ENCODE measurements at places on chromosomes 4 and X. TPM values are rescaled to one million over a fixed set of nuclear protein-coding genes. Genes with fewer than 3 reads are reported as not detected.

The TLR3 gene
- total RNA-seq: not detected

The VCX3B gene
- not detected for total RNA-seq

The PRDM5 gene
- total RNA-seq: 0.17 TPM

The NPY2R gene
- total RNA-seq: not detected

The CT47B1 gene
- total RNA-seq: not detected

The LRPAP1 gene
- 55.9 TPM for total RNA-seq

The HS3ST1 gene
- not detected for total RNA-seq

The ITIH6 gene
- not detected for total RNA-seq

The IGSF1 gene
- not detected for total RNA-seq

The UGT2B17 gene
- total RNA-seq: not detected

DNA sequence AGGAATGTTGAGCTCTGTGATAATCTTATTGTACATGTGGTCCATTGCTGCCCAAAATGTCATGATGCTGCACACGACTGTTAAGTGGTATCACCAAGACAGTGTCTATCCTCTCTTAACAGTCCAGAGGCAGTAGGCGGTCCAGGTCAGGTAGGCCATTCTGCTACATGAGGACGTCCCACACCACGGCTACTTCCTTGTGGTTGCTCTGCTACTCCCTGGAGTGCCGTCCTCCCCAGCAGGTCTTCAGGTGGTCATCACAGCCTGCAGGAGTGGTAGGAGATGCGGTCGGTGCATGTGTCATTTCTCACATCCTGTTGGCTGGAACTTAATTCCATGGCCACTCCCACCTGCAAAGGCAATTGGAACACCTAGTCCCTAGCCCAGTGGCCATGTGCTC is 11.5 kb upstream of the STK32B start:
- no peak overlapping the region for H3K27ac ChIP-seq
- H3K36me3 ChIP-seq: no peaks in the 10 kb centered on the region
- H3K27me3 ChIP-seq: peaks cover 17% of the 10 kb centered on the region
- no peaks in the 10 kb centered on the region for H3K4me1 ChIP-seq

GRCh38 chr4:2141022-2141761 is 82.1 kb downstream of the NAT8L start:
- H3K27me3 ChIP-seq: no peaks in the 10 kb centered on the region
- peaks cover 18% of the 10 kb centered on the region for H3K4me1 ChIP-seq
- no peak for DNase-seq
- no peak overlapping the region for H3K4me3 ChIP-seq
- no peak overlapping the region for H3K27ac ChIP-seq

- no peaks in the 10 kb centered on the region for H3K4me1 ChIP-seq
- no peak overlapping the region for H3K4me3 ChIP-seq
- no peak overlapping the region for H3K27ac ChIP-seq
- H3K27me3 ChIP-seq: peaks cover 1% of the 10 kb centered on the region
These were observed 152.6 kb downstream of the GASK1B start for GRCh38 chr4:158020176-158020575.

DNA sequence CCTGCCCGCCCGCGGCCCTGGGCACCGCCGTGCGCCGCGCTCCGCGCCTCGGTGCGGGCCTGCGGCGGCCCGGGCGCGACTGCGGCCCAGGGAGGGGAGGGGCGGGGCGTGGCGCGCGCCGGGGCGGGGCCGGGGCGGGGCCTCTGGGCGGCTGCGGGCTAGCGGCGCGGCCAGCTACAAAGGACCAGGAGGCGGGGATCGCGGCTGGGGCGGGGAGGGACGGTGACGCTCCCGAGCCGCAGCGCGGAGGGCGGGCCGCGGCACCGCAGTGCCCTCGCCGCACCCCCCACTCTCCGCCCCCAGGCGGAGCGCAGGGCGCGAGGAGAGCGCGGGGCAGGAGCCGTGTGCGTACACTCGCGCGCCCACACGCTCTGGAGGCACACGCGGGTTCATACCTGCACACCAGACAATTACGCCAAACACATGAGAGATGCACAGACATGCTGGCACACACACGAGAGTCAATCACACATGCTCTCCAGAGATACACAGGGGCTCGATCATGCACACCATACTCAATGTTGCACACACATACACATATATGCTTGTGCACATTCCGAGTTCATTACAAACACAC is at the start of gene CRMP1:
TSS of gene CRMP1 (minus strand) at position 83 of the 577 bp plus-strand sequence. CDS start 117 bp downstream, outside the sequence.
- H3K27me3 ChIP-seq: peaks cover 53% of the 10 kb centered on the region
- no peak within 1 kb of the TSS for H3K27ac ChIP-seq
- peaks cover 6% of the 10 kb centered on the region for H3K4me1 ChIP-seq
- no peaks in the 10 kb centered on the region for H3K36me3 ChIP-seq

DNA sequence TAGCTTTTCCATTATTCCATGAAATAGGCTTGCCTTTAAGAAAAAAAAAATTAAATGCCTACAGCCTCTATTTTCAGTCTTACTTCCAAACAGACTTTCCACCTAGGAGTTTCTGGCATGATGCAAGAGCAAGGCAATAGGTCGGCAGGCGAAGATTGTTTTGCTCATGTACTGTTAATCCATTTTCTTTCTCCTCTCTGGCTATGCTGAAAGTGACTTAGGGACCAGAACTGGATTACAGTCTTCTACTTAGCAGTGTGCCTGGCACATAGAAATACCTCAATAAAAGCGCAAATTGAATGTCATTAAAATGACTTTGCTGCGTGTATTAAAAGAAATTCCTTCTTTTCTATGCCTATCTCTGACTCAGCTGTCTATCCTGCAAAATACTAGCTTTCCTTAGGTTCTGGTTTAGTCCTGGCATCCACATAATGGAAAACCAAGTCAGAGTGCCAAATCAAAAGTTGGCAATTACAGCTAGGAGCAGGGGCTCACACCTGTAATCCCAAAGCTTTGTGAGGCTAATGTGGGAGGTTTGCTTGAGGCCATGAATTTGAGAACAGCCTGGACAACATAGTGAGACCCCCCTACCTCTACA is 51.9 kb downstream of the CC2D2A start:
- H3K4me3 ChIP-seq: no peak overlapping the region
- DNase-seq: no peak
- no peaks in the 10 kb centered on the region for H3K4me1 ChIP-seq
- no peaks in the 10 kb centered on the region for H3K27me3 ChIP-seq

- H3K4me1 ChIP-seq: no peaks in the 10 kb centered on the region
- H3K4me3 ChIP-seq: no peak overlapping the region
These were observed 23.8 kb downstream of the CDKL5 start for GRCh38 chrX:18449236-18449635.

DNA sequence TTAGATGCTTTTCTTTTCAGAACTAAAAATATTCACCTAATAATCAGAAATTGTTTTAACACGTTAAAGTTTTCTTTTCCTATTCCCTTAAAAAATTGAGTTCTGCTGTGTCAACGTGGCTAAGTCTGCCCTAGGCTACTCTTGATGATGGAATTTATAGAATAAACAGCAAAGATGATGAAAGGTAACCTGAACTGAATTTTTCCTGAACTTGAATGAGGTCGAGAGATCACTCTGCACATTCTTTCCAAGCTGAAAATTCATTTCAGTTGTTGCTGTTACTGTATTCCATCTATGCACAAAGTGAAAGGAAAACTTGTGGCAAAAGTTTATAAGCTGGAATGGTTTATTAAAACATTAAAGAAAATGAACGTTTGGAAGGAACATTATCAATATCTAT is 245.9 kb upstream of the GIMD1 start:
- no peaks in the 10 kb centered on the region for H3K36me3 ChIP-seq
- no peak overlapping the region for H3K4me3 ChIP-seq
- no peaks in the 10 kb centered on the region for H3K27me3 ChIP-seq
- H3K4me1 ChIP-seq: no peaks in the 10 kb centered on the region
- DNase-seq: no peak

GRCh38 chr4:56505269-56506130 is at the start of gene ARL9:
Gene ARL9 (plus strand): TSS chr4:56505791. CDS start chr4:56505863, 72 bp downstream.
- peak within 1 kb of the TSS; percentile 73 for H3K4me3 ChIP-seq
- H3K27ac ChIP-seq: no peak within 1 kb of the TSS
- H3K36me3 ChIP-seq: peaks cover 16% of the 10 kb centered on the region
- H3K4me1 ChIP-seq: peaks cover 18% of the 10 kb centered on the region
- peaks cover 8% of the 10 kb centered on the region for H3K27me3 ChIP-seq

- H3K36me3 ChIP-seq: no peaks in the 10 kb centered on the region
- H3K27ac ChIP-seq: no peak overlapping the region
- no peak overlapping the region for H3K4me3 ChIP-seq
- no peaks in the 10 kb centered on the region for H3K4me1 ChIP-seq
- peaks cover 10% of the 10 kb centered on the region for H3K27me3 ChIP-seq
- DNase-seq: no peak
These were observed 50.0 kb downstream of the FGFBP1 start for GRCh38 chr4:15888515-15888914.

DNA sequence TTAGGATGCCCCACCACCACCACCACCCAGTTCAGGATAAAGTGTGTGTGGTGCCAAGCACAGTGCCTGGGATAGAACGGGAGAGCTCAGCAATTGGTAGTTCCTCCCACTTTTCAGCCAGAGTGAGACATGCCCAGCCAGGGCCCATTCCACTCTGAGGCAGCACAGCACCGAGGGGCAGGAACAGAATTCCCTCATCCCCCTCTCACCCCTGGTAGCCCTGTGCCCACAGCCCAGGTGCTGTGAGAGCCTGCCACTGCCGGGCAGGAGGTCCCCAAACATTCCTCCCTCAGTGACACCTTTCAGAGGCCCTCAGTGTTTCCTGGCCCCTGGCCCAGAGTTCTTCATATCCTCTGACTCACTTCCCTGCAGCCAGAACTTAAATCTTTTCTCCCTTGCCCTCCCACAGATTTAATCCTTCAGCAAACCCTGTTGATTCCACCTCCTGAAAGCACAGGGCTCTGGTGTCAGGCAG is 8.1 kb downstream of the RIPPLY1 start:
- no peaks in the 10 kb centered on the region for H3K4me1 ChIP-seq
- no peak for DNase-seq
- no peak overlapping the region for H3K4me3 ChIP-seq
- no peaks in the 10 kb centered on the region for H3K36me3 ChIP-seq
- no peaks in the 10 kb centered on the region for H3K27me3 ChIP-seq

GRCh38 chrX:133374874-133375387 is 40.4 kb downstream of the GPC4 start:
- no peaks in the 10 kb centered on the region for H3K27me3 ChIP-seq
- DNase-seq: no peak
- no peak overlapping the region for H3K4me3 ChIP-seq
- H3K27ac ChIP-seq: no peak overlapping the region
- H3K4me1 ChIP-seq: no peaks in the 10 kb centered on the region

DNA sequence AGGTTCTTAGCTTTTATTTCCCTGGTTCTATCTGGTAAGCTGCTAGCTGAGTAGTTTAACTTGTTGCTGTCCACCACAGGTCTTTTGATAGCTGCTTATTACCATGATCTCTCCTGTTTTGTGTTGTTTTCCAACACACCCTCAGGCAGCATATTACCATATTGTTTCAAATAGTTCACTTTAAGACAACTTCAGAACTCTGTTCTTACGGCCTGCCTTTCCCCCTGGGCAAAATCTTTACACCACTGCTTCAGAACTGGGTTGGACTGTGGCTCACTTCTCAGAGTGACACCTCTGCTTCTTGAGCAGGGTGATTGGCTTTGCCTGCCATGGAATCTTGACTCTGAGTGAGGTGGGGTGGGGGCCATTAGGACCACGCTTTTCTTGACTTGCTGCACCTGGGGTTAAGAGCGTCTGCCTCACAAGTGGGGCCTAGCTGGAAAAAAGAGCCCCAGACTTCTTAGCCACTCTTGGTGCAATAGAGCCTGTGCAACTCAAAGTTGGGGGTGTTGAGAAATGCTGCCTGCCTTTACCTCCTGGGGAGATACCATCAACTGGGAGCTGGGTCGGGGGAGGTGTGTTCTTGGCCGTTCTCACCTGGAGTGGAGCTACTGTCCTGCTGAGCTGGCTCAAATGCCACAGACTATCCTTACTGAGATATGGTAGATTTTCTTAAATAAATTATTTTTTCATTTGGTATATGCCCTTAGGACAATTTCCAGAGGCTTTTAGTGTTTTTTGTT is 23.4 kb downstream of the USP9X start:
- DNase-seq: no peak
- H3K4me3 ChIP-seq: no peak overlapping the region
- H3K4me1 ChIP-seq: peaks cover 65% of the 10 kb centered on the region
- no peaks in the 10 kb centered on the region for H3K27me3 ChIP-seq
- peak overlapping the region; percentile 66 for H3K27ac ChIP-seq

- DNase-seq: no peak
- no peaks in the 10 kb centered on the region for H3K4me1 ChIP-seq
- H3K4me3 ChIP-seq: no peak overlapping the region
- no peaks in the 10 kb centered on the region for H3K36me3 ChIP-seq
- H3K27me3 ChIP-seq: no peaks in the 10 kb centered on the region
These were observed 305.5 kb downstream of the FAT4 start for GRCh38 chr4:125620066-125620860.

DNA sequence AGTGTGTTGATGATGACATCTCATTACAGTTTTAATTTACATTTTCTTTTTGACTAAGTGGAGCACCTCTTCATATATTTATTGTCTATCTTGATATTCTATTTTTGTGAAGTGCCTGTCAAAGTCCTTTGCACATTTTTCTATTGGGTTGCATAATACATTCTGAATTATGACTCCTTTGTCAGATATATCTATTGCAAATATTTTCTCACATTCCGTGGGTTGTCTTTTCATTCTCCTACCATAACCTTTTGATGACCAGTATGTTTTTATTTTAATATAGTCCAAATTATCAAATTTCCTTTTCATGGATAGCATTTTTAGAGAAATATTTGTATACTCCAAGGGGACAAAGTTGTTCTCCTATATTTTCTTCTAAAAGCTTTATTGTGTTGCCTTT is 126.4 kb downstream of the PJA1 start:
- no peak overlapping the region for H3K27ac ChIP-seq
- no peaks in the 10 kb centered on the region for H3K27me3 ChIP-seq
- no peak overlapping the region for H3K4me3 ChIP-seq
- no peaks in the 10 kb centered on the region for H3K4me1 ChIP-seq

DNA sequence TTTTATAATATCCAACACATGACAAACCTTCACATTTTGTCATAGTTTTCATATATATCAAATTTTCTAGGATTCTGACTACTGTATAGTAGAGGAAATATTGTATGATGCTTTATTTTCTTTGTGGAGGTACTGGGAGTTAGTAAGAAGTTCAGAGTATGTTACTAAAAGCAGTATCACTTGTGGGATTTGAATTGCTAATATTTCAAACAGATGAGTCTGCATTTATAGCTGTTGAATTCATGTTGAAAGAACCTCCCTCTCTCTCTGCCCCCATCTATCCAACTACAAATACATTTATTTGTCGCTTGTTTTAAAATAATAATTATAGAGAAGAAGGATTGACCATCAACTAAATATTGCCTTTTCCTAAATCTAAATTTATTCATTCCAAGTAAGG is 29.8 kb upstream of the MAPK10 start:
- H3K27me3 ChIP-seq: no peaks in the 10 kb centered on the region
- no peak overlapping the region for H3K4me3 ChIP-seq
- H3K36me3 ChIP-seq: no peaks in the 10 kb centered on the region
- DNase-seq: no peak
- no peak overlapping the region for H3K27ac ChIP-seq
- no peaks in the 10 kb centered on the region for H3K4me1 ChIP-seq

GRCh38 chr4:173014113-173014558 is 154.5 kb upstream of the GALNT7 start:
- no peak overlapping the region for H3K4me3 ChIP-seq
- no peak for DNase-seq
- H3K27me3 ChIP-seq: no peaks in the 10 kb centered on the region
- no peaks in the 10 kb centered on the region for H3K4me1 ChIP-seq

- no peak overlapping the region for H3K4me3 ChIP-seq
- no peaks in the 10 kb centered on the region for H3K27me3 ChIP-seq
- no peak overlapping the region for H3K27ac ChIP-seq
These were observed 11.3 kb downstream of the TMEM255A start for GRCh38 chrX:120299928-120300327.

Data from activated CD4-positive, alpha-beta memory T cell treated with anti-CD3 and anti-CD28 coated beads for 36 hours (primary cell).